ENCODE measurements at places on chromosomes 3 and 15.

DNA sequence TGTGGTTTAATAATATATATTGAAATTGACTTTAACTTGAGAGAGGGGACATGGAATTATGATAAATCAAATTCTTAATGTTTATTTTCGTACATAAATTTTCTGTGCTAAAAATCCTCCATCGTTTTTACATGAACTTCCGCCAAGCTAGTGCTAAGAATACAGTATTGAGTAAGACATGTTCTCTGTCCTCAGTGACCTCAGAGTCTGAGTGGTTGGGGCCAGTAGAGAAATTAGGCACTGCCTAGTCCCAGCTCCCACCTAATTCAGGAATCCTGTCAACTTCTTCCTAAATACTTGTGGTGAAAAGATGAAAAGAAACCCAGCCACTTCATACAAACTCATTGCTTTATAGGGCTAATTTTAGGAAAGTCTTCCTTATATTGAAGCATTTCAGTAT lies 110.3 kb downstream of the PPP2R3A start:
- no peak for DNase-seq

GRCh38 chr3:150411976-150412375 lies 3.9 kb downstream of the TSC22D2 start:
- DNase-seq, result no peak

- no peak for DNase-seq
Measured at GRCh38 chr15:82532383-82532990, 7.8 kb downstream of the RPS17 start.

DNA sequence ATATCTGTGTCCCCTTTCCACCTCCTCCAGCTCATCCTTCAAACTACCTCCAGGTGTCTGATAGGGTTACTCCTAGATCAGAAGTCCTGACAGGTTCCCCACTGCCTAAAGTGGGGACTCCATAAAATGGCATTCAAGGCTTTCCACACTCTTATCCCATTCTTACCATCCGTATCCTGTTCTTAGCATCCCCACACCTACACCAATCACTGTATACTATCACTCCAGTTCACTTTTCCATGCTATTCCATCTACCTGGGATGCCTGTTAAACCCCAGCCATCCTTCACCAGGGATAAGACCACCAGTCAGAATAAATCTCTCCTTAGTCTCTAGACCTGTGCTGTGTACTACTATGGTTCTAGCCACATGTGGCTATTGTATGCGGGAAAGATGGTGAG lies 19.1 kb downstream of the SSR3 start:
- no peak for DNase-seq

- DNase-seq, result no peak
Measured at GRCh38 chr15:38176155-38176554, 76.5 kb upstream of the SPRED1 start.
